Vagina (tissue), 2 donors: ENCODE measurements at places on chromosomes 5 and 9. TPM values are rescaled to one million over a fixed set of nuclear protein-coding genes. Genes with fewer than 3 reads are reported as not detected.

PHF24 gene
- 0.25 TPM for total RNA-seq

TSC1 gene
- 56.2 TPM for total RNA-seq

TEK gene
- total RNA-seq, result 12.5 TPM

SV2C gene
- total RNA-seq, result 3.4 TPM

CCDC192 gene
- not detected for total RNA-seq

OBP2A gene
- total RNA-seq, result not detected

LCN15 gene
- not detected for total RNA-seq

PKD2L2 gene
- total RNA-seq, result not detected

ANKDD1B gene
- total RNA-seq, result not detected

SLC6A19 gene
- total RNA-seq, result not detected

PROB1 gene
- 2.5 TPM for total RNA-seq

CATSPER3 gene
- not detected for total RNA-seq

LIX1 gene
- not detected for total RNA-seq

FYB1 gene
- total RNA-seq, result 10.8 TPM

RNF208 gene
- 0.98 TPM for total RNA-seq

GPX3 gene
- total RNA-seq, result 3,069 TPM

TMOD1 gene
- 21.1 TPM for total RNA-seq

LVRN gene
- total RNA-seq, result 1.7 TPM

SPATA31C1 gene
- total RNA-seq, result not detected

FOXD4L5 gene
- not detected for total RNA-seq

PDCD1LG2 gene
- total RNA-seq, result 1.2 TPM

AFAP1L1 gene
- total RNA-seq, result 14.7 TPM

RAPGEF6 gene
- 19.2 TPM for total RNA-seq

PCDHGA11 gene
- 6.6 TPM for total RNA-seq
